ENCODE measurements at places on chromosomes 5 and 9.

GRCh38 chr5:117738571-117738970 lies 1163.9 kb upstream of the SEMA6A start:
- no peak for DNase-seq

GRCh38 chr5:32173267-32174010 lies 680 bp downstream of the GOLPH3 start:
- peak; percentile 48 for DNase-seq

DNA sequence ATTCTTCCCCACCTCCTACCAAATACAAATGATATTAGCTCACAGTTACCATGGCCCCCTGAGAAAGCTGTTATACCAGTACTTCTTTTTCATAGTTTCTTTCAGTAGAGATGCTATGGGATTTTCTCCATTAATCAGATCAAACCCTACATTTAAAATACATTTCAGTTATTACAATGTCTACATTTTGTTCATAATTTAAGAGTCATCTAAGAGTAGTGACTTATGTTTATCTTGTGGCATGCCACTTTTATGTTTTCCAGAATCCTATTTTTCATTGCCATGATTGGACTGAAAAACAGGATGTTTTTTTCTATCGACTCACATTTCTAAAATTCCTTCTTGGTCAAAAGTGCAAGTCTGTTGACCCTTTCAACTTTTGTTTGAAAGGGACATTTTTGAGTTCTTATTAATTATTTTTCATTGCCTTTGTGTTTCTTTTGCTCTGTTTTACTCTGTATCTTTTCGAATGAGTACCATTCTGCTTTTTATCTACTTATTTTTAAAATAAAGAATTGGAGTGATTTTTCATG lies 77.4 kb upstream of the ANXA1 start:
- DNase-seq, result no peak

DNA sequence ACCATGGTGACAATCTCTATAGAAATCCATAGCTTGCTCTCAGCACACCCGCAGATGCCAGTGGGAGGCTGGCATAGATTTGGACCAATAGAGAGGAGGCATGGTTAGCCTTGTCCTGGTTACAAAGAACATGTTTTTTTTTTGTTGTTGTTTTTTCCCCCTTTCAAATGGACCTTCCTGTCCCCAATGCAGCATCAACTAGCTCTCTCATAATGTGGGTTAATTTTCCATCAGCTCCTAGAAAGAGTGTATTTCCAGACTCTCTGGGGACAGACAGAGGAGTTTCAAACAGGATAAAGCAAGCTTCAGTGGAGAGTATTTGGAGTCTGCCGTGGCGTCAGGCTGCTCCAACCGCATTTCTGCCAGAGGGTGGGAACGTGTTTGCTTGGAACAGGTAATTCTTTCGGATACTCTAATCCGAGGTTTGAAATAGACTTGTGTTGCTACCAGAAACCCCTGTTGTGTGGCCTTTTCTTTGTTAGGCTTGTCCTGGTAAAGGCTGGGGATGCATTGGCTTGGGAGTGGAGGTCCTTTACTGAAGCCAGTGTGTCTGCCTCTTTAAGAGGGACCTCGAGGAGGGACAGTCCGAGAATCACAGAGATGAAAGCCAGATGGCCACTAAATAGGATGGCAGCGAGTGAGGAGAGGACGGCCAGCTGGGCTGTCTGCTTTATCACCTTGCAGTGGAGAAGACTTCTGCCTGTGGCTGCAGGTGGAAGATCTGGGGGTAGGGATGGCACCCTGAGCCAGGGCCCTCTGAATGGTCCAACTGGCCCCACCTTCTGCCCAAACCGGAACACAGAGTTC lies 130.5 kb upstream of the CPEB4 start:
- DNase-seq, result no peak

GRCh38 chr5:14444161-14444560 lies 137.4 kb upstream of the OTULINL start:
- DNase-seq, result no peak

DNA sequence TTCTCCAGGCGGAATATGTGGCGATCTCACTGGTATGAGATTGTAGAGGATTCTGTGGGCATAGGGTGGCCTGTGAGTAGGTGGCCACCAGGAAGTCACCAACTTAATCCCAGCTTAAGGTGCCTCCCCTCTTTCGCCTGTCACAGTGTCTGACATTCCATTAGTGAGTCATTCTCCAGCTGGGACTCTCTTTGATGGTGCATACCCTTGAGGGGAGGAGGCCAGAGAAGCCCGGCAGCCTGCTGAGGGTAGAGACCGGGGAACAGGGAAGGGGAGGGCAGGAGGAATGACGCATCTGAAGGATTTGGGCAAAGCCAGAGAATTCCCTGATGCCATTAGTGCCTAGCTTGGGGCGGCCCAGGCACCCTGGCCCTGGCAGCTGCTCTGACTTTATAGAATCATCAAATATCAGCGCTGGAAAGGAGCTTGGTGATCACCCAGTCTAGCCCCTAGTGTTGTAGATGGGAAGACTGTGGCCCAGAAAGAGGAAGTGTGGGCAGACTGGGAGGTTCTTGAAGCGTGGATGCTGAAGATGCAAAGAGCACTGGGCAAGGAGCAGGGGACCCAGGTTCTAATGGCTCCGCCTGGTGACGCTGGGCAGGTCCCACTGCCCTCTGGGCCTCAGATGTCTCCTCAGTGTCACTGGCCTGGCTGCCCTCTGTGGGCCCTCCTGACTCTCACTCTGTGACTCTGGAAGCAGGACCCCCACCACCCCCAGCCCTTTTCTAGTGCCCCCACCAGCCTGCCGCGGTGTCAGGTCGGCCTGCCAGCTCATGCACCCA lies 41.4 kb downstream of the DAB2IP start:
- DNase-seq, result no peak

DNA sequence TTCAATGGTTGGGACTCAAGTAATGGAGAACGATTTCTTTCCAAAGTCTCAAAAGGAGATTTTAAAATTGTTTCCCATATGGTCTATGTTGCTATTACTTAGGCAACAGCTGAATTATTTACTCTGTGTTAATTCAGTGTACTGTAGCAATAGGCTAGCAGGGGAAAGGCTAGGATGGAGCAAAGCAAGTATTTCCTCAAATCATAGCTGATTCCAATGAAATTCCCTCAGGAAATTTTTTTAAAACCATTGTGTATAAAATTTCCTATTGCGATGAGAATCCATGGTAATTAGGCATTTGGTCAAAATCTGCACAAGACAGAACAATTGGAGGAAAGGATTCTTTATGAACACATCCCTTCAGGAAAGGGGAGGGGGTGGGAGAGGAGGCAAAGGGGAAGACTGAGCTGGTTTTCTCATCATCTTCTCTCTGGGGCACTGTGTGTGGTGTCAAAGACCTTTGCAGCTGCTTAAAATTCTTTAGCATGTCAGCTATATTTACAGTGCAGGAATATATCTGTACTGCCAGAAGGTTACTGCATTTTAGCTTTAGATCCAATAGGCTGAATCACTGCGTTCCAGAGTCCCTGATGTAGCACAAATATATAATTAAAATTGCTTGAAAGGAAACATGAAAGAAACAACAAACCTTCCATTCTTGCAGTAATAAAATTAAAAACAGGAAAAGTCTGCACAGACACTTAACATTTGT lies 95.3 kb downstream of the ZNF608 start:
- DNase-seq, result no peak

DNA sequence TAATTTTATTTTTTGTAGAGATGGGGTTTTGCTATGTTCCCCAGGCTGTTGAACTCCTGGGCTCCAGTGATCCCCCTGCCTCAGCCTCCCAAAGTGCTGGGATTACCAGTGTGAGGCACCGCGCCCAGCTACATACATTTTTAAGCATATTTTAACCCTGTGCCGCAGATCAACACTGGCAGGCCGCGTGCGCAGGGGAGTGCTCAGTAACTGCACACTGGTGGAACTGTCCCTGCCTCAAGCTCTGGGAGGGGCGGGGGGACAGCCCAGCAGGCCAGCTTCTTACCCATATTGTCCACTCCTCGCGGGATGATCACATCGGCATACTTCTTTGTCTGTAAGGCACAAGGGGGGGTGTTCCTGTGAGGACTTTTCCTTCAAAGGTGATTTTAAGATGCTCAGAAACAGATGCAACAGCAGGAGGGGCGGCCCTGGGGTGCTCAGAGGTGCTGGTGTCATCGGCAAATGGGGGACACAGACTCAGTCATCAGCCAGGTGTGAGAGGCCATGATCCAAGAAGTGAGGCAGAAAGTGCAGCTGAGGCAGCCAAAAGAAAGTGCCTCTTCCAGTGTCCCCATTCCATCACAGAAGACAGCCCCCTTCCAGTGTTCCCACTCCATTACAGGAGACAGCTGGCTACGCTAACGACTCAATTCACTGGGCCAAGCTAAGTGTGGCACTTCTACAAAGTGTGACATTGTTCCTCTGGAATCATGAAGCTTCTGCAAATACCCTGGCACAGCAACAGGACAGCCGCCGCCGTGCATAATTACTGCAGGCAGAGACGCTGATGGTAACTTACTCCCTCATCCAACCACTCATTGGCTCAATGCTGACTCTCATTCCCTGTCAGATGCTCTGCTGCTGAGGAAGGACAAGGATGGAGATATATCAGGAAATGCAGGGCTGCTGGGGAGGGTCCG lies 5.2 kb downstream of the UCK1 start:
- DNase-seq, result peak; percentile 22

DNA sequence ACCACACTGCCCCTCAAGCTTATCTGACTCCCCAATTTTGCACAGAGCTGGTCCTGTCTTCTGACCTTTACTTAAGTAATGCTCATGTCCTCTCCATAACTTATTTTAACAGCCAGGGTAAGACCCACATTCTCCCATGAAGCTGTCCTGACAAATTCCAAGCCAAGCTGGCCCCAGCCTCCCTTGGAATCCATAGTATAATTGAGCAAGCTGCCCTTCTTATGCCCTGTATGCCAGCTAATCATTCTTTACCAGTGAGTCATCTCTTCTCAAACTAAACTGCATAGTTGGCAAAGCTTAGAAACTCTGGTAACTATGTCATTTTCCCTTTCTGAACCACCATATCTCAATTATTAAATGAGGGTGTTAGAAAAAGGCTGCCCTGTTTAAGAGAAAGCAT lies 92.4 kb downstream of the NFIB start:
- DNase-seq, result no peak

DNA sequence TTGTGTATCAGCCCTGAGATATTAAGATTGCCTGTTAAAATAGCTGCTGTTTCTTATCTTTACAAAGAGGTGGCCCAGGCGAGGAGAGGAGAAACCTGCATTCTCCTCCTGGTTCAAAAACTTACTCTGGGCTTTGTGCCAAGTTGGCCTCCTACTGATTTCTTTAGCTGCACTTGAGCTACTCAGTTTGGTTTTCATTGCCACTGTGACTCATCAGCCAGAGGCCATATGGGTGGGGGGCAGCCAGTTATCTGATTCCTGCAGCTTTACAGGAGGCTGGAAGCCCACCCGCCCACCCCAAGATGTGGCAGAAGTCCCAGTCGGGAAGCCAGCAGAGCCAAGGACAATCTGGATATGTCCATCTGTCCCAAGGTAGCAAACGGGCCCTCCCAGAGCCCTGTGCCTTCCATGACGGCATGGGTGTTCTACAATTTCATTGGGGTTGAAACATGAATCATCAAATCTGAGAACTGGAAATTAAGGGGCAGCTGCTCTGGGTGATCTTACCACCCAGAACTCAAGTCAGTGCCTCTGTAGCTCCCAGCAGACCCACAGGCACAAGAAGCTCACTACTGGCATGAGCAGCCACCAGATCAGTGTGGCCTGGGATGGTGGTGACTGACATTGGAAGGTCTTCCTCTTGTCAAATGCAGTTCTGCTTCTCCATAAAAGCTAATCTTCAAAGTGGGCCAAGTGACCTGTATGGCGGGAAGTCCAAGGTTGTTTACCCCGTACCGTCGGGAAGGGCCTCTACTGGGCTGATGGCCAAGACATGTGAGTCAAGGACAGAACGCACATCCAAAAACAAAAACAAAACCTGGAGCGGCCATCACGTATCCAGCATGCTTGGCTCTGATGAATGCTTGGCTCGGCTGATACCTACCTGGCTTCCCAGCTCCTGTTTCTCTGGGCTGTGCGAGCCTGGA lies 15.6 kb downstream of the FCN2 start:
- no peak for DNase-seq

DNA sequence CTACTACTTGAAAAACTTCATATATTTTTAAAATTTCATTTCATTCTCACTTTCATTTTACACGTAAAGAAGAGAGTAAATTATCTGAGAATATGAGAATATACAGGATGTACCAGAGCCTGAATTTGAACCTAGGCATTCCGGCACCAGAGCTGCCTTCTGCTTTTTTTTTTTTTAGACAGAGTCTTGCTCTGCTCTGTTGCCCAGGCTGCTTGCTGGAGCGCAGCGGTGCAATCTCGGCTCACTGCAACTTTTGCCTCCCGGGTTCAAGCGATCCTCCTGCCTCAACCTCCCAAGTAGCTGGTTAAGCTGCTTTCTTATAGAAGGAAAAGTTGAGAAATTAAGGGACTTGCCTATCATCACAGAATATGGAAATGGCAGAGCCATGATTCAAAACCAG lies 540.1 kb downstream of the EBF1 start:
- no peak for DNase-seq

- no peak for DNase-seq
Observed at GRCh38 chr5:108753331-108753730, 5.6 kb downstream of the FER start.

DNA sequence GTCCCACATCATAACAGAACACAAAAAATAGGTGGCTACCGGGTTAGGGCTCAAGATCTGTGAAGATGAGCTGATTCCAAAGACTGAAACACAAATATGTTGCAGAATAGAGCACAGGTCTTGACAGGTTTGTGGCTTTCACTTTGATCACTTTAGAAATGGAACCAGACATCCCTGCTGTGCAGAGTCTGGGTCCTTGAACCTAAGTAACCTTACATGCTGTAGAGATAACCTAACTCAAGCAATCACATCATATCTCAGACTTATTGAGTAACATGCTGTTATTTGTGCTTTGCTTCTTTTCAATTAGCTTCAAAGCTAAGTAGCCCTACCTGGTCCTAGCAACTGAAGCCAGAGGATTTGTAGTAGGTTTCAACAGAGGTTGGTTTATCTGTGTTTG lies 24.3 kb downstream of the FBXW2 start:
- no peak for DNase-seq

- no peak for DNase-seq
Observed at GRCh38 chr9:95343725-95344287, 26.3 kb upstream of the FANCC start.

GRCh38 chr5:133041910-133042309 lies 9.9 kb upstream of the HSPA4 start:
- DNase-seq, result no peak
